Activated CD4-positive, CD25-positive, alpha-beta regulatory T cell treated with anti-CD3 and anti-CD28 coated beads, Interleukin-2, amount 50 U/mL, for 16 hours (primary cell): ENCODE measurements at places on chromosomes 1 and 21.

DNA sequence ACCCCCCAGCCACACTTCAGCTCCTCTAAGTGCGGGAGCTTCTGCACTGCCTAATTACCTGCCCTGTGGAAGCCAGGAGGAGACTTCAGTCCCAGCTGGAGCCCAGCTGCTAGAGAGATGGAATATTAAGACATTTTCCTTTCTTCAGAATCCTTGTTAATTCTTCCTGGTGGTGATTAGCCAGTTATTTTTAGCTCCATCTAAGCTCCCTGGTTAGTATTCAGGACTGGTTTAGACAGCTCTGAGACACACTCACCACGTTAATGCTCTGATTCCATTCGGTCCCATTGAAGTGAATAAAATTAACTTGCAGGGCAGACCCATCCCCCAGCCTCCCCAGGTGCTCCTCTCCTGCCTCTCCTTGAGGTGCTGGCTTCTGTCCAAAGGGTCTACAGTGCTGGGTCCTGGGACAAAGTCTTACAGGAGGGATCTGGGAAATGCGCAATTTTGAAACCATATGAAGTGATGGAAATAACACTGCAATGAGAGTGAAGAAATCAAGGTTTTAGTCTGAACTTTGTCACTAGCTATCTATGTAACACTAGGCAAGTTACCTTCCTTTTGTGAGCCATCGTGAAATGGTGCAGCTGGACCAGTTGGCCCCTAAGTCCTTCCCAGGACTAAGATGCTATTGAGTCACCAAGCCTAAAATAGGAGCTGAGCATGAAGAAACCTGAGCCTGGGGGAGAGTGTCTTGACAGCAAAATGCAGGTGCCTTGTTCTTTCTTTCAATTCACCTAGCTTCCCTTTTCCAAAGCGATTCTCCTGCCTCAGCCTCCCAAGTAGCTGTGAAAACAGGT, 117.4 kb upstream of the ATP1A1 start:
- no peak for DNase-seq

- DNase-seq, result no peak
Observed at GRCh38 chr1:27299385-27300271, 22.3 kb upstream of the TMEM222 start.

DNA sequence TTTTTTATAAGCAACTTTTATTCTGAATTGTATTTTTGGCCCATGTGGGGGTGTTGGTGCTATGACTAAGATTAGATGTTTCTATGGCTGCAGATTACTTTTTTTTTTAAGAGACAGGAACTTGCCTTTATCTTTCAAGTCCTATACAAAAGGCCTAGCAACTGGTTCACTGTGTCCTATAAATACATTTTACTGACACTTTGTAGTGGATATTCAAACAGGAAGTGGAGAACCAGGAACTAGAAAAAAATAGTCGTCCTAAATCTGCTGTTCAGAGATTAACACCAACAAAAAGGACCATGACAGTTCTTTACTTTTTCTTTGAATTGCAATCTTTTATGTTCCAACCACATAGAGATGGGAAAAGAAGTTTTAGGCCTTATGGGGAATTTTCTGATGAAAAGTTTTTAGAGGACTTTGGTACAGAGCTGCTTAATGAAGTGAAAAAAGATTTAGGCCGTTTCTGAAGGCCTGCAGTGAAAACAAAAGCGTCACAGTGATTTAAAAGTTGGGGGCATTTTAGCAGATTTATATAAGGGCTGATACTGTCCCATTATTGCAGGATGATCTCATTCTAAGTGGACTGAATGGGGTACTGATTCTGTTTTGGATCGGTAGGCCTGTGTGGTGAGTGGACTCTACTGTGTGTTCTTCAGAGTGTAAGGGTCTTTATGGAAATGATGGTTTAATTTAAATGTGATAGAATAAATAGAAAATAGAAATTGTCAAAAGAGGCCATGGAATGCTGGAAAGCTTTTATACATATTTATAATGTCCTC, 136.4 kb upstream of the DEPDC1 start:
- no peak for DNase-seq

- no peak for DNase-seq
Observed at GRCh38 chr1:78427506-78427905, 63.3 kb upstream of the PTGFR start.

GRCh38 chr1:17365293-17365692, 6.7 kb upstream of the PADI6 start:
- DNase-seq, result no peak
